SHP77 (cell line): ENCODE measurements at places on chromosomes 3 and 15.

DNA sequence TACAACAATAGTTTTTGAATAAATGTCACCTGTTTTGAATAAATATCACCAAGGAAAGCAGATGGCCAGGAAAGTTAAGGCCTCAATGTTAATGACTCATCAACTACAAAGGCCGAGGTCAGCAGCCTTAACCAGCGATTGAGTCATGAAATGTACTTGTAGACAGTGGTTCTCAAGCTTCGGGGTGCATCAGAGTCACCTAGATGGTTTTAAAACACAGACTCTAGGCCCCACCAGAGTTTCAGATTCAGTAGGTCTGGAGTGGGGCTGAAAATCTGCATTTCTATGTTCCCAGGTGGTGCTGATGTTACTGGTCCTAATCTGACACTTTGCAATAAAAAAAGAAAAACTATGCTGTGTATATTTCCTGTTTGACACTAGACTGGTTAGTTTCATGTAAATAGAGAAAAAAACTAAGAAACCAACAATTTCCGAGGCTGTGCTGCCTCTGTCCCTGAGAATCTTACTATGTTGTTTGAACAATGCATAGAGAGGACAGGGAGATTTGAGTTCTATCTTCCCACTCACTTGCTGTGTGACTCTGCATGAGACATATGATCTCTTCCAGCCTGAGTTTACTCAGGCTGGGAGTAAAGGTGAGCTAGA lies 9.8 kb downstream of the RAB27A start:
- DNase-seq, result peak; percentile 4

DNA sequence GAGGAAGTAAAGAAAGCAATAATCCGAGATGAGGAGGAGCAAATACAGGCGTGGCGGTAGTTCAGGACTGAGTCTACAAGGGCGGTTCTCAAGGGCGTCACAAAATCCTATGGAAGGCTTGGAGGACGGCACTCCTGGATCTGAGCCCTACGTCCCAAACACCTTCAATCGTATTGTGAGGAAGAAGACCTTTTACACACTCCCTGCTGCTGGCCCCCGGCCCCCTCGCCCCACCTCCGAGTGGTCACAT lies 747 bp downstream of the PLD1 start:
- DNase-seq, result no peak

- DNase-seq, result no peak
These were observed 168.6 kb downstream of the SEMA6D start for GRCh38 chr15:47885920-47886319.

GRCh38 chr3:117407317-117407716 lies 697.7 kb downstream of the TUSC7 start:
- no peak for DNase-seq

GRCh38 chr15:90106522-90107117 lies 4.4 kb upstream of the IDH2 start:
- DNase-seq, result peak; percentile 77

DNA sequence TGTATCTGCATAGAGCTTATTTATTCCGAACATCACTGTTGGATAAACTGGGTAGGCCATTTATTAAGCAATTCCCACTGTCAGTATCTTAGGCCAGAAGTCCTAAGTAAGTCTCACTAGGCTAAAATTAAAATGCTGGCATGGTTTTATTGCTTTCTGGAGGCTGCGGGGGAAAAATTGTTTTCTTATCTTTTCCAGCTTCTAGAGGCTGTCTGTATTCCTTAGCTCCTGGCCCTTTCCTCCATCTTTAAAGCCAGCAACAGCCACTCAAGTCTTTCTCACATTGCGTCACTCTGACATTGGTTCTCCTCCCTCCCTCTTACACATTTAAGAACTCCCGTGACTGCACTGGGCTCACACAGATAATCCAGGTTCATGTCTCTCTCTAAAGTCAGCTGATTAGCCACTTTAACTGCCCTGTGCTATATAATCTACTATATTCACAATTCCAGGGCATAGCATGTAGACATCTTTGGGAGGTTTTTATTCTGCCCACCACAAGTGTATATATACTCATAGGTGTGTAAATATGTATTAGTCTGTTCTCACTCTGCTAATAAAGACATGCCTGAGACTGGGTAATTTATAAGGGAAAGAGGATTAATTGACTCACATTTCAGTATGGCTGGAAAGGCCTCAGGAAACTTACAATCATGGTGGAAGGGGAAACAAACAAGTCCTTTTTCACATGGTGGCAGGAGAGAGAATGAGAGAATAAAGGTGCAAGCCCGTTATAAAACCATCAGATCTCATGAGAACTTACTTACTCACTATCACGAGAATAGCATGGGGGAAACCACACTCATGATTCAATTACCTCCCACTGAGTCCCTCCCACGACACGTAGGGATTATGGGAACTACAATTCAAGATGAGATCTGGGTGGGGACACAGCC lies 113.5 kb upstream of the SLC7A14 start:
- no peak for DNase-seq

GRCh38 chr3:148332509-148332908 lies 365.2 kb upstream of the AGTR1 start:
- DNase-seq, result peak; percentile 27

- no peak for DNase-seq
These were observed 386.4 kb downstream of the ZBTB20 start for GRCh38 chr3:114760679-114761078.

DNA sequence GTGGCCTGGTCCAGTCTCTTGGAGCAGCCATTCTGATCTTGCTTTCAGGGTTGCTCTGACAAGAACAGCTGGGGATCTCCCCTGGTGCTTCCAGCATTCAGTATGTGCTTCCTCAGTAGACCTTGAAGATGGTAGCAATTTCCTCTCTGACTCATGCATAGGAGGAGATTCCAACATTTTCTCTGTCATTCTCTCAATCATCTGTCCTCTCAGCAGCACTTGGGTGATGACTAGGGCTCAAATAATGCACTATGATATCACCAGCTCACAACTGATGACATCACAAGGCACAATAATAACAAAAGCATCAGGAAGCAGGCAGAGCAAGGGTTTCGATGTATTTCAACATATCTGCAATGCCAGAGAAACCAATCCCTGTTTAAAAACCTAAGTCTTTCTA lies 52.7 kb downstream of the NFKBIZ start:
- DNase-seq, result no peak

GRCh38 chr3:89402051-89402450 lies 294.6 kb downstream of the EPHA3 start:
- DNase-seq, result no peak

GRCh38 chr3:7964899-7965298 lies 536.7 kb upstream of the LMCD1 start:
- no peak for DNase-seq

DNA sequence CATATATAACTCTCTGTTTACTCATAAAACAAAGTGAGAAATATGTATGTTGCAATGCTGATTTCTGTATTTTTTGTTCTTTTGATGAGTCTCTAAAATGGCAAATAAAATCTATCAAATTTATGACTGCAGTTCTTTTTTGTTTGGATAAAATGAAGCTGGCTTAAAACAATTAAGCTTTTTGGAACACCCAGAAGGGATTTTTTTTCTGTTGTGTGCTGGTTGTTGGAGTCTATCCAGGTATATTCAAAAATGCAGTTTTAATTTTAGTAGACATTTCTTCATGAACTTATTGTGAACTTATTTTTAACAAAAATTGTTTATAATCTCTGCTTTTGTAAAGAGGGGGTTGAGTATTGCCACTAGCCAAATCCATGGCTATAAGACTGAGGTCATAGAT lies 405.5 kb downstream of the RAP2B start:
- no peak for DNase-seq

DNA sequence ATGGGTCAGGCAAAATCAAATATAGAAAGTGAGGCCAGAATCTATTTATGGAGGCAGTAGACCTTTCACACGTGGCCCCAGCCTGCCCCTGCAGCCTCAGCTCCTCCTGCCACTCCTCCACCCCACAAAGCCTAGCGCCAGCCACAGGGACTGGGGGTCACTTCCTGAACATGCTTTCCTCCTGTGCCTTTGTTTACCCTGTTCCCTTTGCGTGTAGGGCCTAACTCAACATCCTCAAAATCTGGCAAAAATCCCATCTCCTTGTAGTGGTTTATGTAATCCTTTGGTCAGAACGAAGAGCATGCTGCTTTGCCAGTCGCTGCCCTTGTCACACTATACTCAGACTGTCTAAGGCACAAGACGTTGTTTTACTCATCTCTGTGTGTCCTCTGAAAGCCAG lies 39.6 kb downstream of the KBTBD12 start:
- peak; percentile 42 for DNase-seq

DNA sequence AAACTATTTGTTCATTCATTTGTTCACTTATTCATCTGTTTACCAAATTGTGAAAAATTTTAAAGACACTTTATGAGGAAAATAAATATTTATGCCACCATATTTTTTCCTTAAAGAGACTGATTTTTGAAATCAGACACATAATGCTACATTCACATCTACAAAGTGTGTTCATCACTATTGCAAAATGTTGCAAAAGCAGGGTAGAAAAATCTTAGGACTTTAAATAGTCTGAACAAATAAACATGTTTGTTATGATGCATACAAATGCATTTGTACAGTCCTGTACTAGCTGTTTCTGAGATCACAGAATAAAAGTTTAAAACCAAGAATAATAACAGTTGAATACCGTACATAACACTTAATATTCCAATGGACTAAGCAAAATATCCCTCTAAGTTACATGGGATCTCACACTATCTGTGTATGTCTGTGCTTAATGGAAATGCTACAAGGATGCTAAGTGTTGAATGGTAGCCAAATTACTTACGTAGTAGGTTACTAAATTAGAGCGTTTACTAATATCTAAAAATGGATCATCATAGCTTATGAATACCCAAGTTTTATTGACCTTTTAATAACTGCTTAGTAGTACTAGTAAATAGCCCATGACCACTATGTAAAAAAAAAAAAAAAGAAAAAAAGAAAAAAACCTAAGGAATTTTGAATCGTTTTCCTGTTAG lies 25.1 kb downstream of the ATP11B start:
- no peak for DNase-seq

DNA sequence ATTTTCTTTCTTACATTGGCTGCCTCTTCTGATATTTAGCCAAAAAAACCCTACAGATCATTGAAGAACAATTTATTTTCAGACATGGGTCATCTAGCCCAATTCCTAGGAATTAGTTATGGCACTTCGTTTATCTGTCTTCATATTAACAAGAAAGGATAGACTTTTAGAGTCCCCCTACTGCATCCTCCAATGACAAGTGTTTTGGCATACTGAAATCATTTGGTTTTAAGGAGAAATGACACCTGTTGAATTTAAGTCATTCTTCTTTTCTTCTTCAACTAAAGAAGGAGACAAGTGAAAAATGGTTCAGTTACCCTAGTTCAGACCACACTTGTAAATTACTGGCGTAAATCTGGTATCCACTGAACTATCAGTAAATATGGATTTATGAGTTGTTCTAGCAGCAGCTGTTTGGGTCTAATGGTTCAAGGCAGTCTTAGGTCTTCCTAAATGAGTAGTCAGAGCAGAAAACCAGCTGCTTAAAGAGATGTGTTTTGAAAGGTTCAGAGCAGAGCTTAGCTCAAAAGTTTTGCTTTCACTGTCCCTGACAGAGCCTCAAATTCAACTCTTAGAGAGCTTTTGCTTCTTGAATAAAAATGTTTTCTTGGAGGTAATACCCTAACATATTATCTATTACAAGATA lies 5.6 kb downstream of the VGLL3 start:
- DNase-seq, result no peak

- no peak for DNase-seq
These were observed 89.7 kb upstream of the CGNL1 start for GRCh38 chr15:57286446-57287122.

- no peak for DNase-seq
These were observed 96.9 kb downstream of the HMG20A start for GRCh38 chr15:77517579-77517978.

- DNase-seq, result no peak
These were observed 52.5 kb upstream of the ZCWPW2 start for GRCh38 chr3:28295898-28296490.

- no peak for DNase-seq
These were observed 74.7 kb downstream of the ZBBX start for GRCh38 chr3:167305340-167305890.

DNA sequence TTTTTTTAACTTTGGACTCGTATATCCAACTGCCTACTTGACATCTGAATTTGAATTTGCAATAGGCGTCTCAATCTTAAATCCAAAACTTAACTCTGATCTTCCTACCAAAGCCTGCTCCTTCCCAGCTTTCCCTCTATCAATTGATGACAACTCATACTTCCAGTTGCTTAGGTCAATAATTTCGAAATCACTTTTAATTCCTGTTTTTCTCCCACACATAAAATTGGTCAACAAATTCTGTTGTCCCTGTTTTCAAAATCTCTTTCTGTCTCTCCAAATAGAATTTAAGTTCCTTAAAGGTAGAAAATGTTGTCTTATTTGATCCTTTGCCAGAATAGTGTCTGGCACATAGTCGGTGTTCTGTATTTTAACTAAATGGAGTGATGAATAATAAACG lies 332.4 kb downstream of the SATB1 start:
- no peak for DNase-seq

- peak; percentile 64 for DNase-seq
These were observed at the start of gene DVL3 for GRCh38 chr3:184154885-184155643. Gene DVL3, plus strand, starts transcription at chr3:184155377. Its CDS starts 259 bp downstream, at chr3:184155636.

- DNase-seq, result no peak
These were observed 50.6 kb downstream of the GADL1 start for GRCh38 chr3:30843877-30844276.

- no peak for DNase-seq
These were observed 107.9 kb downstream of the LRTM1 start for GRCh38 chr3:54819946-54820345.

- DNase-seq, result no peak
These were observed 27.2 kb downstream of the MKRN2 start for GRCh38 chr3:12584083-12584482.

- no peak for DNase-seq
These were observed 70.5 kb downstream of the PYDC2 start for GRCh38 chr3:191531434-191531972.

DNA sequence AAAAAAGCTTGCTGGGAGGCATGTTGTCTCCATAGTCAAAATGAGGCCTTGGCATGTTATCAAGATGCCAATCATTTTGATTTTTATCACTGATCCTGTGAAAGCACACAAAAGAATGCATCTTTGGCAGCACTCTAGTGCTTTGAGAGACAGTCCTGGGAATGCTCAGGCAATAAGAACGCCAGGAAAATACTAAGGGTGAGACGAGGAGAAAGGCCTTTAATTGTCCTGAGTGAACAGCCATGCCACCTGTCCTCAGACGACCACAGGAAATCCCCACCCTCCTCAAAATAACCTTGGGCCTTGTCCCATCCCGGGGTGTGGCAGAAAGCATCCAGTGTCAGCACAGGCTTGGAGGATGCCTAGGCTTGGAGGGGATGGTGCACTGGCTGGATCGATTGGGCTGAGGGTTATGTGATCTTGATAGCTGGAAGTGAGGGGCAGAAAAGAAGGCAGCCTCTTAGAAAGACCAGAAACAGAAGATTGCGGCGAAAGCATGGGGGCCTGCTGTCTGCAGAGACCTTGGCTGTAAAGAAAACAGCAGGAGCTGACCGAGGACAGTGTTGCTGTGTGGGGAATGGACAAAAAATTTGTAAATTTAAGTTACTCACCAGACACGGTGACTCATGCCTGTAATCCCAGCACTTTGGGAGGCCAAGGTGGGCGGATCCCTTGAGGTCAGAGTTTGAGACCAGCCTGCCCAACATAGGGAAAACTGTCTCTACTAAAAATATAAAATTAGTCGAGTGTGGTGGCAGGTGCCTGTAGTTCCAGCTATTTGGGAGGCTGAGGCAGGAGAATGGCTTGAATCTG lies 7.3 kb downstream of the TMEM158 start:
- no peak for DNase-seq
